Pancreas (tissue), 10 donors: ENCODE measurements at places on chromosomes 7 and 10.

DNA sequence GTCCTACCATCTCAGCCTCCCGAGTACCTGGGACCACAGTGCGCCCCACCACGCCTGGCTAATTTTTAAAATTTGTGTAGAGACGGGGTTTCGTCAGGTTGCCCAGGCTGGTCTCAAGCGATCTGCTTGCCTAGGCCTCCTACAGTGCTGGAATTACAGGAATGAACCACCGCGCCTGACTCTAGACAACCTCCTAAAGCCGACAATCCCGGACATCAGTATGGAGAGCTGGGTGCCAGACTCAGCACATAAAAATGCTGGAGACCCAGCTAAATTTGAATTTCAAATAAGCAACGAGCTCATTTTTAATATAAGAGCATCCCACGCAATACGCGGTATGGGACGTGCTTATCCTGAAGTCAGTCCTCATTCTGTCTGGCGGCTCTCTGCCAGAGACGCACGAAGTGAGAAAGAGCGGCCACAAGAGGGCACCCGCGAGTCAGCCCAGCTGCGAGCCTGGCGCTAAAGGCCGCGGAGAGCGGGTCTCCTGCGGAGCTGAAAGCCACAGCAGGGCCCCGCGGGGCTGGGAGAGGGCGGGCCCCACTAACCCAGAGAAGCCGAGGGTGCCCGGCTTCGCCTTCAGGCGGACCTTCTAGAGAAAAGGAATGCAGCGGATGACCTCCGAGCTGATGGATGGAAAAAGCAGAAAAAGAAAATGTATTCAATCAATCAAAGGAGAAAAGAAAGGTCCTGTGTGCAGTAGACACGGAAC, 7.0 kb downstream of the CALY start:
- peak; percentile 90 for DNase-seq

DNA sequence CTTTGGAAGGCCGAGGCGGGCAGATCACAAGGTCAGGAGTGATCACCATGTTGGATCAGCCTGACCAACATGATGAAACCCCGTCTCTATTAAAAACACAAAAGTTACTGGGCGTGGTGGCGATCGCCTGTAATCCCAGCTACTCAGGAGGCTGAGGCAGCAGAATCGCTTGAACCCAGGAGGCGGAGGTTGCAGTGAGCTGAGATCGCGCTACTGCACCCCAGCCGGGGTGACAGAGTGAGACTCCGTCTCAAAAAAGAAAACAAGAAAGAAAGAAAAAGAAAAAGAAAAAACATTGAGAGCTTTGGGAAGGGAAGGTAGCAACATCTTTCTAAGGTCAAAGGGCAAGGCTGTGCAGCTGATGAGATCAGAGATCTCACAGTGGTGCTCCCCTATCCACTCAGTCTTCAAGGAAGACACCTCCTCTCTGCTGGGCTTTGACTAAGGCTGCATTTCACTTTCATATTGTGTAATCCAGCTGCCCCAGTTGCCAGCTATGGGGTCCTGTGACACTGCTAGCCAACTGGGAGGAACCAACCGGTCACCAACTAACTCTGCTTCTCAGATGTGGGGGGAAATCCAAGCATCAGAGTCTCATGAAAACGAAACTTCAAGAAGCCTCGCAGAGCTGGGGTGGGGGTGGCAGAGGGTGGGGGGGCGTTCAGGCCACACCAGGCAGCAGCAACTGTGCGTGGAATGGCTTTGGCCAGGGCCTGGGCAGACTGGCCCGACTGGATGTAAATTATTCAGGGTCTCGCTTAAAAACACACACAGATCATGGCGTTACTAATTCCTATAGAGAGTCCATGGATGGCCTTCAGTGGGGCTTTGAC, 1.5 kb downstream of the IL15RA start:
- no peak for DNase-seq

GRCh38 chr7:150937848-150938561, 40.1 kb downstream of the KCNH2 start:
- DNase-seq, result peak; percentile 29

GRCh38 chr7:119256001-119256400, 1017.0 kb upstream of the KCND2 start:
- DNase-seq, result no peak

GRCh38 chr7:34755008-34755407, 97.0 kb downstream of the NPSR1 start:
- no peak for DNase-seq

GRCh38 chr10:66860376-66860945, 65.4 kb upstream of the LRRTM3 start:
- DNase-seq, result no peak

DNA sequence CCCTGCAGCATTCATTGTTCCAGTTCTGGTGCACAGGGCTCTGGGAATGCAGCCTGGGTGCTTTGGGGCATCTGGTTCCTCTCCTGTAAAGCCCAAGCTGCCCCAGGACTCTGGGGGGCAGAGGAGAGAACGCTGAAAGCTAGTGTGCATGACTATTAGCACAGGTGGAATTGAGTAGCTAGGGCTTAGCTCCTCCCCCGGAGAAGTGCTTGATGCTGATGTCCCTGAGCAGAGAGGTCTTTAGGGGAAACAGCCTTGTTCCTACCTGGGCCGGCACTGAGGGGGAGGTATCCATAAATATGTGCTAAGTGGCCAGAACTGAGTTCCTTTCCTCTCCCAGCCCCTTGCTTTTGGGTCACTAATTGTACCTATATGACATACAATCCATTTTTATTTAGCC, 3.9 kb downstream of the ADCY1 start:
- no peak for DNase-seq

DNA sequence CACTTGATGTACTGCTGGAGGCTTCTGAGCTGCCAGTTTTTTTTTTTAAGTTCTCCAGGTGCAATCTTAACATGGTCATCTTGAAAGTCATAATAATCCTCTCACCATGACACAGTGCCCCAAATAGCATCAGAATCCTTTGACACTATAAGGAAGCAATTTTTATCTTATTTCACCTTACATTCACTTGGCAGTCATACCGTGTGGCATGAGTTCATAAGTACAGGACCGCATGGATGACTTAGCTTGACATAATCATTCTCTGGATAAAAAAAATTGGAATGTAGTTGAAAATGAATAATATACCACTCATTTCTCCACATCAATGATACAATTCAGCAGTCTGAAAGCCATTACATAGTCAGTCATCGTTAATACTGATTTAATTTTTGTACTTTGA, 25.6 kb upstream of the TMEM196 start:
- DNase-seq, result no peak
